Hematopoietic multipotent progenitor cell treated with erythropoietin and hydrocortisone succinate and interleukin-3 and kit ligand, for 4 days (in vitro differentiated cells): ENCODE measurements at places on chromosomes 4 and X.

DNA sequence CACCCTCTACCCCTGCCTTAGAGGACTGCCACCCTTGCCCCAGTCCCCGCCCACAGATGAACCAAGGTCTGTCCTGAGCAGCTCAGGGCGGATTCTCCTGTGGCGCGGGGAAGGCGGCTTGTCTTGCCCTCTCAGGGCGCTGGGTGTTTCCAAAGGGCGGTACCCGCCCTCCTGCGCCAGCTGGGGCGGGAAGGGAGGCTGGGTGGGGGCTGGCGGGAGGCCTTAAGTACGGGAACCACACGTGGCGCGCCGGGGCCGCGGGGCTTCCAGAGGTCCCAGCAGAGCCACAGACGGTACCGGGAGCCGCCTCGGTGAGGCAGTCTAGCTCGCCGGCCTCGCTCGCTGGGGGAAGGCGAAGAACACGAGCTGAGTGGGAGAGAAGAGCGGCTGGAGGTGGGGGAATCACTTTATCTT, 361.1 kb downstream of the MID1IP1 start:
- DNase-seq, result peak; percentile 62

GRCh38 chr4:52641854-52642563, 17.1 kb downstream of the USP46 start:
- no peak for DNase-seq

- DNase-seq, result peak; percentile 70
These were observed 87.0 kb downstream of the BCOR start for GRCh38 chrX:40010550-40011321.

GRCh38 chrX:143306991-143307937, 210.0 kb downstream of the SPANXN3 start:
- no peak for DNase-seq

- DNase-seq, result no peak
These were observed 161.6 kb downstream of the NPNT start for GRCh38 chr4:106056914-106057313.

GRCh38 chr4:43238008-43238407, 345.5 kb downstream of the GRXCR1 start:
- DNase-seq, result no peak

- DNase-seq, result no peak
These were observed 105.2 kb upstream of the NOCT start for GRCh38 chr4:138910195-138910913.
